ENCODE measurements at places on chromosomes 12 and 14. TPM values are rescaled to one million over a fixed set of nuclear protein-coding genes. Genes with fewer than 3 reads are reported as not detected.

DNA sequence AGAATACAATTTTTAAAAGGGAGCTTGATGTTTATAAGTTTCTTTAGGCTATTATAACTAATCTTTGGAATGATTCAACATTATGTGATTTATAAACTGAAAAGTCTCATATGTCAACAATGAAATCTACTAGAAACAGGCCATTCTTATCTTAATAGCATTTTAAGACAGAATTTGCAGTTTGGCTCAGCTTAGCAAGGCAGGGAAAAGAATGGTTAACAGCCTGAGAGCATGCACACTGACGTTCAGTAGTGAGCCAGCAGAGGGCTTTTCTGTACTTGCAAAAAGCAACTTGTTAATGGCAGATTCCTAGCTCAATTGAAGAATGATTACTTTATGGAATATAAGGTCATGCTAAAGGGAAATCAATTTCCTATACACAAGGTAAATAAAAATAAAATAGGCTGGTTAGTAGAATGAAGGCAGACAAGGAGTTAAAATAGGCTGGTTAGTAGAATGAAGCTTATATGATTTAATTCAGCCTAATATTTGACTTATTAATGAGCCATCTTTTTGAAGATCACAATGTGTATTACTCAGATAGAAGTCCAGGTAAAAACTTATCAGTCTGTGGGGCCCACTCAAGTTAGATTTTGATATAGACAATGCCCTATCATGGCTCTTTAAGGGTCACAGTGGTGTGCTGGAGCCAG, 95.9 kb downstream of the OTOGL start:
- DNase-seq = no peak

DNA sequence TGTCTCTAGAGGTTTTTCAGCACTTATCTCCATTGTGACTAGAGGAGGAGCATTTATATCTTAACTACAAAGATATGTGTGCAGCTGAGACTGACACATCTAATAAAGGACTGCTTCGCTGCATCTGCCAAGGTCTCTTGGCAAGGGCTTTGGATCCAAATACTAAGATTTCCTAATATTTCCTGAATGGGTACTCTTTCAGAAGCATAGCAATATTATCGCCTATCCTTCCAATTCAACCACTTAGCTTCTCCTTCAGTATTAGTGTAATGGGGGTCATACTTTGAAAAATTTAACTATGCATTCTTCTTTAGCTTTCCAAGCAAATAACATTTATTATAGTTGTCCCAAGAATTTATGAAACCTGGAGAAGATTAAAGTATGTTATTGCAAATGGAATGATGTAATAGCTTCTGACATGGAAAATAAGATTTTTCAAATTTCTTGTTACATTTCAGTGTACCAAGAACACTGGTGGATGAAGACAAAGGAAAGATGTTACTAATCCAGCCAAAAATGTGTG, 243.0 kb upstream of the PDE3A start:
- no peak for DNase-seq

DNA sequence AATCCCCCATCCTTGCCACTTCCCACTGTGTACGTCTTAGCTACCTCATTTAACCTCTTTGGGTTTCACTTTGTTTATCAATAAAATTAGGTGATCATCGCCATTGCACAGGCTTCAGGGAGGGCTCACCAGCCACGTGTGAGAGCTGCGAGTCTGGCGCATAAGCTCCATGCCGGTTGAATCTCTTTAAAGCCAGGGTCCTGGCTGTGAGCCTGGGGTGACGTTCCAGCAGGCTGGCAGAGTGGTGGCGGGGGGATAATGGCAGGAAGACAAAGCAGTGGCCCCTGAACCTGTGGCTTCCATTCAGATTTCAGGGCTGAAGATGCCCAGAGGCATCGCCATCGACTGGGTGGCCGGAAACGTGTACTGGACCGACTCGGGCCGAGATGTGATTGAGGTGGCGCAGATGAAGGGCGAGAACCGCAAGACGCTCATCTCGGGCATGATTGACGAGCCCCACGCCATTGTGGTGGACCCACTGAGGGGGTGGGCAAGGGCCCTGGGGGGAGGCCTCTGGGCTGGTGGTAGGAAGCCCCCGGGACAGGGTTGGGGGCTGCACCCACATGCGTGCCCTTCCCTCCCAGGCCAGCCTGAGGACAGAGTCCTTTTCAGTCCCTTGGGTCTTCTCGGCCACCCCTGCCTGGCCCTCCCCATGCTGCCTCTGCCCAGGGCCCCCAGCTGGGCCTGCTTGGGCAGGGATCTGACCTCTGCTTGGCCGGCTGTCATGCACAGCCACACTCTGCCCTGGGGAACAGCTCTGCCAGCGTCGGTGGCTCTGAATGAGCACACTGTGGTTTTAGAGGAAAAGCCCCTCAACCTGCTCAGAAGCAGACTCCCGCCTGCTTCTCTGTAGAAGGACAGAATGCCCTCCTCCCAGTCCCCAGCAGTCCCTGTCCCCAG, 8.6 kb upstream of the NXPH4 start:
- no peak for DNase-seq

Gene GALNT9
- 23.1 TPM for total RNA-seq

DNA sequence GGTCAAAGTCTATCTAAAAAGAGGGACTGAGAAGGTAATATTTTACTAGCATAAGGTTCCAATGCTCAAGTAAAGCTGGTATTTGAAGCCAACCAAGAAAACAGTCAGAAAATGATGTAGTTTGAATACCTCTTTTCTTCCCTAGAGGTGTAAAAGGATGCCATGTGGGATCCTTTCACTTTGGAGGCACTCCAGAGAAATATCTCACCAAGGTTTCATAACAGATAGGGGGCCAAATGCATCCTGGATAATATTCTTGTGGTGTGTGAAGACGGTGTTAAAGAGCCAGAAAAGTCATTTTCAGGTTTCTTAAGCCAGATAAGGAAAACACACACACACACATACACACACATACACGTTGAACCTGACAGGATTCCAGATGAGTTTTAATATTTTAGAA, 136.1 kb upstream of the PRKD1 start:
- DNase-seq = no peak

- no peak for DNase-seq
Measured at GRCh38 chr12:103128862-103129501, 171.5 kb downstream of the ASCL1 start.

- no peak for DNase-seq
Measured at GRCh38 chr14:55715889-55716288, 135.9 kb downstream of the KTN1 start.

DNA sequence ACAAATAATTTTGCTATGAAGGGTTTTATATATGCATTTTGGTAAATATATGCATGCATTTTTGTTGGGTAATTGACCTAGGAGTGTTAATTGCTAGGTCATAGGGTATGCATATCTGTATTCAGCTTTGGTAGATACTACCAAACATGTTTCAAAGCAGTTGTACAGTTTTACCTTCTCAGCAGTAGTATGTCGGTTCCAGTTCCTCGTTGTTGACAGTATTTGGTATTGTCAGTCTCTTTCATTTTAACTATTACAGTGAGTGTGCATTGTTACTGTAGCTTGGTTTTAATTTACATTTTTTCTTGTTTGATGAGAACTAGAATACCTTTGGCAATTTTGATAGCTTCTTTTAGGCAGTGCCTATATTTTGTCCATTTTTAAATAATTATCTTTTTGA, 98.9 kb downstream of the ARID2 start:
- no peak for DNase-seq

GRCh38 chr14:34063470-34064164, 112.7 kb upstream of the EGLN3 start:
- DNase-seq = no peak

- no peak for DNase-seq
Measured at GRCh38 chr12:108915632-108916133, 35.8 kb downstream of the DAO start.

- DNase-seq = no peak
Measured at GRCh38 chr14:104206281-104206904, 68.0 kb downstream of the KIF26A start.

DNA sequence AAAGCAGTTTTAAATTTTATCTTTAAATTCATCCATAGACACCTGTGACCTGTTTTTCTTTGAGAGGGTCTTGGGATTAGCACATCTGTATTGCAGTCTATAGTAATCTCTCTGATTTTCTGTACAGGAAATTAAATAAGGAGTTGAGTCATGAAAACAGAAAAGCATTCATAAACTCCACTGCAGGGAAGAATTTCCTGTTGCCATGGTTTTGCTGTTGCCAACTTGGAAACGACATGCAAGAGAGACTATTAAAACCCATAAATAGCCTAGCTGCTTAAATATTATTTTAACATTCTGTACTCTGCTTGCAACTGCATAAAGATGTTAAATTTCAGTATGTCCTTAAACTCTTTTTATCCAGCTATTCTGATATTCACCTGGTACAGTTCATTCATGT, 281.0 kb upstream of the RGS6 start:
- DNase-seq = peak; percentile 15

DNA sequence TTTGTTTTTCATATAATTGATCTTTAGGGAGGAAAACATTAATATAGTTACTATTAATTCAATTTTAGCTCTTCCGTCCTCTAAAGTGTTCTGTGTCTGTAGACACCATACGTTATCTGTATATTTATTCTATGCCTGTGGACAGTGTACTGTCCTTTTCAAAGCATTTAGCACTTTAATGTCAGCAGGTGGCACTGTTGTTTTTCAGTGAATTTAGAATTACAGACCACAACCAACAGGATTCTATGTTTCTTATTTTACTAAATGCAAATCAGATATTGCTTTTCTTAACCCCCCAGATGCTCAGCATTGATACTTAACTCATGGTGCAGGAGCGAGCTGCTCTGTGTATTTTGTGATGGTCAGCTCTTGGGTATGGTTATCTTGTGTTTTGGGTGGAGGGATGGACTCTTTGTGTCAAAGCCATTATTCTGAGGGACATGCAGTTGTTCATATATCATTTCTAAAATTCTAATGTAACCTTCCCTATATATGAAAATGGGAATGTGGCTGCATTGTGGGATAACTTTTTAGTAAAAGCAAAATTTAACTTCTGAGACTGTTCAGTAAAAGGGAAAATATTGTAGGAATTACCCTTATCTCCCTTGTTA, 65.2 kb downstream of the PAPOLA start:
- DNase-seq = peak; percentile 24

Gene MSRB3
- total RNA-seq = 7.0 TPM

Gene FGF6
- total RNA-seq = not detected

DNA sequence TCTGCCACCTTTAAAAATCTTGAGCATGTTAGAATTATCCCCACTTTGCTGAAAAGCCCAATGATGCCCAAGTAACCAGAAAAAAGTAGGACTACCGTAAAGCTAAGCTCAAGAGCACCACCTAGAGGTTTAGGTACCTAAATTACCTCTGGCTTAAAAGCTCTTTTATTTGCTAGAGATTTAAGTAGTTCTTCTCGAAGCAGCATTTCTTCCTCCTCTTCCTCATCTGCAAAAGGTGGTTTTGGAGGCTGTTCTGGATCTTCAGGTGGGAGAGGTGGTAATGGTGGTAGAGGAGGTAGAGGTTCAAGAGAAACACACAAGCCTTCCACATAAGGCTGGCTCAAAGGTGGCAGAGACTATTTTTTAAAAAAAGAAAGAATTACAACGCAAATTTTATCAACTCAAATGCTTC, 26.9 kb downstream of the ZFC3H1 start:
- peak; percentile 44 for DNase-seq

GRCh38 chr12:53244337-53244736, 12.3 kb upstream of the RARG start:
- DNase-seq = no peak

GRCh38 chr12:75764091-75764841, 252.9 kb upstream of the KRR1 start:
- DNase-seq = no peak
